ENCODE measurements at places on chromosomes 3 and 15. TPM values are rescaled to one million over a fixed set of nuclear protein-coding genes. Genes with fewer than 3 reads are reported as not detected.

DNA sequence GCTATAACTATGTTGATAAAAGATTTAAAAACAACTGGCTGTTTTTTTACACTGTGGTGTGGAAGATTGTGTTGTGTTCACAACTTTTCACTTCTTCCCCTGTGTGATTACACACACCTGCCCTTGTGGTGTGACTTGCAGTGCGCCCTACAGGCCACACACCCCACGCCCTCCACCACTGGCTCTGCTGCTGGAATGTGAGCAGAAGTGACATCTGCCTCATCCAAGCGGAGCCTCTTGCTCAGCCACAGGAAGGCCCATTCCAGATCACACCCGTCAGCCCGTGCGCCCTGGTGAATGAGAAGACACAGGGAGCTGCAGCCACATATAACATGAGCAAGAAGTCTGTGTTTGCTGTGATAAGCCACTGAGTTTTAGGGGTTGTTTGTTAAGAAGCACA lies 7.0 kb downstream of the CCR2 start:
- DNase-seq, result no peak

DNA sequence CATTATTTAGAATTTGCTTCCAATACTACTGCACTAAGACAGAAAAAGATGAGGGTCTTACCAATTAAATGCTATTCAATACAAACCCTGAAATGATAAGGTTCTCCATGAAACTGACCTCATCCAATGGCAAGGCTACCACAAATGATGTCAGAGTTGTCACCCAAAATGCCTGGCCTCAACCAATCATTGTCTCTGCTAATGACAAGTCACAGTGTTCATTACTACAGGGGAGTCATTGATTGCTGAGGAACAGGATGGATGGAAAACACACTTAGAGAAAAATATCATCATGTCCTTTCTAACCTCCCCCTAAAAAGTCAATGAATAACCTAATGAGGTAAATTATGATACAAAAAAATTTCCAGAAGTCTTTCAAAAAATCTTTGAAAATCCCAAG lies 91.0 kb downstream of the FOXP1 start:
- no peak for DNase-seq

DNA sequence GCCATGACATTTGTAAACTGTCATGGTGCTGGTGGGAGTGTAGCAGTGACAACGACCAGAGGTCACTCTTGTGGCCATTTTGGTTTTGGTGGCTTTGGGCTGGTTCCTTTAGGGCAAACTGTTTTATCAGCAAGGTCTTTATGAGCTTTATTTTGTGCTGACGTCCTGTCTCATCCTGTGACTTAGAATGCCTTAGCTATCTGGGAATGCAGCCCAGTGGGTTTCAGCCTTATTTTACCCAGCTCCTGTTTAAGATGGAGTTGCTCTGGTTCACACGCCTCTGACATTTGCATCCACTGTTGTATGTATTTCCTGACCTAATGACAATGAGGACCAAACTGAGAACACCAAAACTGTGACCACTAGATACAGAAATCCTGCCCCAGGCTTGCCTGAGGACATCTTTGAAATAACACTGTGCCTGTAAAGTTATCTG lies 37.6 kb downstream of the RAB8B start:
- DNase-seq, result no peak

DNA sequence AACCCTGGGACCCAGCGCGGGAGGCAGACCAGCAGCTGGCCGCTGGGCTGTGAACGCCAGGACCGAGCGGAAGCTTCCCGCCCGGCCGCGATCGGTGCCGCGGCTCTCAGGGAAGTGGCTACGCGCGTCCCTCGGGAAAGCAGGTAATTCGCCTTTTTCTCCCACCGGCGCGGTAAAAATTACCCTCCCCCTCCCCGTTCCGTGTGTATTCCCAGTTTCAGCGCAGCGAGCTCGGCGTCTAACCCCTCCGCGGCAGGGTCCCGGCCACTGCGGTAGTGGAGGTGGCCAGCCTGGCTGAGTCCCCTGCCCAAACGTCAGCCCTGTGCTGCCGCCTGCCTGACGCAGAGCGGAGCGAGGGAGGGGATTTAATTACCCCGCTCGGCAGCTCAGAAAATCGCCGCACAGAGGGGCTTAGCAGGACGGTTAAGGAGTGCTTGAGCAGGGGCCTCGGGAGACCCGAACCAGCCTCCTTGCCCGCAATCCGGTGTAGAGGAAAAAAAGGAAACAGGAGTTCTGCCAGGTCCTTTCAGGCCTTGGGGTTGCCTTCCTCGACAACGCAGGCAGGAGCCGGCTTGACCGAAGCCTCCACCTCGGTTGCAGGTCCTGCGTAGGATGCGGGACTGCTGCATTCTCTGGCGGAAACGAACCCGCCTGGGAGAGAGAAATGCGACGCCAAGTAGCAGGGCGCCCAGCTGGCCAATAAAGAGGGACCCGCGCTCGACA lies 2.9 kb downstream of the GATA2 start:
- no peak for DNase-seq

DNA sequence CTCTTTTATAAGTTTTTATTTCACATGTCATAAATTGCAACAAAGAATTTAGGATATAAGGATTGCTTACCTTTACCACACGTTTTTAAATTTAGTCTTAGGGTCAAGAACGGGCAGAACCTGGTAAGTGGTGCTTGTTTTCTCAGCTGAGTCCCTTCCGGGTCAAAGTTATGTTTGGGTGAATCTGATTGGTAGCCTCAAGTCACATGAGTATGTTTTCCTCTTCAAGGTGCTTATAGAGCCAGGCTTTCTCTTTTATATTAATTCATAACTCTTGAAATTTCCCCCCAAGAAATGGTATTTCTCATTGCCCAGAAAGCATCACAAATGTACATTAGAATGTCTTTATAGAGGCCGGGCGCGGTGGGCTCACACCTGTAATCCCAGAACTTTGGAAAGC lies 415.7 kb upstream of the ROBO2 start:
- DNase-seq, result no peak

GRCh38 chr3:125161607-125162219 lies 50.8 kb downstream of the SLC12A8 start:
- peak; percentile 60 for DNase-seq

GRCh38 chr15:25208735-25209134 lies 230.1 kb downstream of the UBE3A start:
- DNase-seq, result no peak

GRCh38 chr3:9916346-9916733 lies 558 bp upstream of the IL17RC start:
- no peak for DNase-seq

- DNase-seq, result peak; percentile 53
Measured at GRCh38 chr15:89556413-89557262, 18.6 kb upstream of the TICRR start.

DNA sequence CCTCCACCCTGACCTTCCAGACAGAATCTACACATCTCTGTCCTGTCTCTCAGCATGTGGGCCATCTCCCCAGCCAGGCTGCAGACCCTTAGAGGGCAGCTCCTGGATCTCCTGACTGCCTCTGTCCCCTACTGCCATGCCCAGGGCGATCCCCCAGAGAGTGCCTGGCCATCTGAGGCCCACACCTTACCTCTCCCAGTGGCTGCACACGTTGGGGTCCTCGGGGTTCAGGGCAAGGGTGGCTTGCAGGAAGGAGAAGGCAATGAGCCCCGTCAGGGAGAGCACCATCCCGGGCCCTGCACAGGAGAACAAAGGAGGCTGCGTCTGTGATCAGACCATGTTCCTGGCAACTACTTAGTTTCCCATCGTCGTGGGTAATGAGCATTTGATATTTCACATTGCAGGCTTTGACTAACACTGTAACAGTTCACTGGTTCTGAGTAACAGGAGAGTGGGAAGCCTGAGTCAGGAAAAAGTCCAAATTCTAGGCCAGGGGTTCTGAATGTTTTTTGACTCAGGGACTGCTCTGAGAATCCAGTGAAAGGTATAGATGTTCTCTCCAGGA lies 125.4 kb downstream of the MEGF11 start:
- no peak for DNase-seq

The CYP8B1 gene
- total RNA-seq, result 2.8 TPM
